ENCODE measurements at places on chromosomes 12 and 14.

- DNase-seq, result no peak
Measured at GRCh38 chr12:68276402-68276930, 23.1 kb upstream of the IL22 start.

DNA sequence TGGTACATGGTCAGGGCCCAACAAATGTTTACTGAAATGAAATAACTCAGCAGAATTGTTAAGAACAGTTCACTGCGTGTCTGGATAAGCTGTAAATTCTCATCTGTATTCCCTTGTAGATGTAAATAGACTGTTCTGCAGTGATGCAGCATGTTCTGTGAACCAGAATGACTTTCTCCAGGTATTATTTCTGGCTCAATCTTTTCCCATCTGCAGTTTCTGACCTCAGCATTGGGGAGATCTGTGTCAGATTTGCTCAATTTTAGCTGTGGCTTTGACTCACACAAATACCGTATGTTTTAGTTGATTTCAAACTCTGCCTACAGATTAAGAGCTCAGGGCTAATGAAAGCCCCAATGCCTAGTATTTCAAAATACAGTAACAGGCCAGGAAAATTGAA, 49.2 kb upstream of the DICER1 start:
- no peak for DNase-seq

DNA sequence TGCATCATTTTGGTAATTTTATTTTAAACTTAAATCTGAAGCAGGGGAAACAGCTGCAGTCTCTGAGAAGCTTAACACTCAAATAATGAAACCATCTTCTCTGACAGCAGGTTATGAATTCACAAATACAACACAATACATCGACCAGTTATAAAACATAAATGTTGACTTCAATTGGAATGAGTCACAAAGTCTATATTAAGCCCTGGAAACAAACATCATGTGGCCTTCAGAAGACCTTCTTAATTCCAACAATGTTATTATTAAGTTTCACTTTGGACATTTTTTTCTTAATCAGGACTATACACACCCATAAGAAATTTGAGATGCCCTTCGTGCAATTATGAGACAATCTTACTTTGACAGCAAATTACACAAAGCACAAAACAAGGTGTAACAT, 68.9 kb downstream of the CEP128 start:
- no peak for DNase-seq

DNA sequence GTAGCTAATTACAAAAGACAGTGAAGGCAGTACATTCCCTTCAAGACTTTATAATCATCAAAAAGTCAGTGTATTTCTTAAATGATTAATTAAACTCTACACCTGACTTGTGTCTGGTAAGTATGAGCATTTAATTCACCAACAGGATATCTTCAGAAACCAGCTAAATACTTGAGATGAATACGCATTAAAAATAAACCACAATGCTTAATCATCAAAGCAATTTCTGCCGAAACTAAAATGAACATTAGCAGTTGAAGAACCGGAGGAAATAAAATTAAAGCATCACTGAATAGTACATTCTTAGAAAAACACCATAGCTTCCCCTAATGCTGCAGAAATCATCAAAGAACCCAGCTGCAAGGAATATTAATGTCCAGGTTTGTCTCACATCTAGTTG, 32.7 kb downstream of the SLC25A21 start:
- no peak for DNase-seq

- no peak for DNase-seq
Measured at GRCh38 chr12:67319936-67320335, 50.8 kb downstream of the CAND1 start.

DNA sequence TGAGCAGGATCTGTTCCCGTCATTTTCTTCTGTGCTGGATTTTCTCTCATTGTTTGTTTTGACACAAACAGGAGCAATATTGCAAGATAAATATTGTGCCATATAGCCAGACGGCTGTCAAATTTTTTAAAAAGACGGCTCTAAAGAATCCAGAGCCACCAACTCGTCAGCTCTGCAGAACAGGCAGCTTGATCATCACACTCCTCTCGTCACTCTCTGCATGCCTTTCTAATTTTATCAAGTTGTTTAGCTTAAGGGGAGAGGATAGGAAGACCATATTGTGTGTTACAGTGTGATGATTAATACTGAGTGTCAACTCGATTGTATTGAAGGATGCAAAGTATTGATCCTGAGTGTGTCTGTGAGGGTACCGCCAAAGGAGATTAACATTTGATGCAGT, 562.8 kb downstream of the GALC start:
- no peak for DNase-seq

DNA sequence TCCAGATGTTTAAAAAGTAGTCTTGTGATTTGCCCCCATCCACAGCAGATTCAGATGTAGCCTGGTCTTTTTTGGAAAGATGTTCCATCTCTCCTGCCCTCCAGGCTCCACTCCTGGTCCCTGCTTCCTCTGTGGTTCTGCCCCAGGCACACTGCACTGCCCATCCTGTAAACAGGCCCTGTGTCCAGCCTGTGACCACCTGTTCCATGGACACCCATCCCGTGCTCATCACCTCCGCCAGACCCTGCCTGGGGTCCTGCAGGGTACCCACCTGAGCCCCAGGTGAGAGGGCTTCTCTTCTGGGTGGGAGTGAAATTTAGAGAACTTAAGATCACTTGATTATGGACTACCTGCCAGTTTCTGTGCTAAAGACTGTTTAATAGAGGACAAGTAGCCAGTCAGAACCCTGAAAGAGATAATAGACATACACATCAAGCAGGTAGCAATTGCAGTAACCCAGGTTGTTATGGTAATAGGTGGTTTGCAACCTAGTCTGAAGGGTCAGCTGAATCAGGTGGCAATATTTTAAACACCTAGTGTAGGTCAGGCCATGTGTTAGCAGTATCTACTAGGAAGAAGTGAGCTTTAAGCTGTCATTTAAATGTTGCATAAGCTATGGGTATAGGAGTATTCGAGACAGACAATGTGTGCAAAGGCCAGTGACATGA, 2.1 kb downstream of the RNF31 start:
- DNase-seq, result no peak

GRCh38 chr12:14260011-14260993, 105.2 kb upstream of the ATF7IP start:
- DNase-seq, result no peak

DNA sequence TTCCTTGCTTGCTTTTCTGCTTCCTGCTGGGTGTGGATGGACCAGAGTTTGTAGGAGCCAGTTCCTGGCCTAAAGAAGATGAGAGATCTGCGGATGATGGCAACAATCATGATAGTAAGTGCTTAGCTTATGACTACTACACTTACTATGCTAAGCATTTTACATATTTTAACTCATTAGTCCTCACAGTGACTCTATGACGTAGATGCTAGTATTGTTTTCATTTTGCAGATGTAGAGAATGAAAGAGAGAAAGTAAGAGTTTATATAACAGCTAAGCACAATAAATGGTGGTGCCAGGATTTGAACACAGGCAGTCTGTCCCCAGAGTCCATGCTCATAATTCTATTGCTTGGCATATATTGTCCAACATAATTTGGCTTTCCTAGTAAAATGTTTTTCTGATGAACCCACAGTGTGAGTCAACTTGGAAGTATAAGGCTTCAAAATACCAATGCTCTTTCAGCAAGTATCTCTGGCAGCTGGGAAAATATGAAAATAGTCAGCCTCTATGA, 363.2 kb upstream of the DDHD1 start:
- no peak for DNase-seq

DNA sequence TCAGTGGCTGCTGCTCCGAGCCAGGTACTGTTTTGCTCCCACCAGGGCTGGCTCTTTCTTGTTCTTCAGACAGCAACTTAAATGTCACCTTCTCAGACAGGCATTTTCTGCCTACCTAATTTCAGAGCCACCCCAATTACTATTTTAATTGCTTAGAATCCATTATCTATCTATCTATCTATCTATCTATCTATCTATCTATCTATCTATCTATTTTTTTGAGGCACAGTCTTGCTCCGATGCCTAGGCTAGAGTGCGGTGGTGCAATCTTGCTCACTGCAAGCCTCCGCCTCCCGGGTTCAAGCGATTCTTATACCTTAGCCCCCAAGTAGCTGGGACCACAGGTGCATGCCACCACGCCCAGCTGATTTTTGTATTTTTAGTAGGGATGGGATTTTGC, 58.5 kb downstream of the SPPL3 start:
- no peak for DNase-seq

DNA sequence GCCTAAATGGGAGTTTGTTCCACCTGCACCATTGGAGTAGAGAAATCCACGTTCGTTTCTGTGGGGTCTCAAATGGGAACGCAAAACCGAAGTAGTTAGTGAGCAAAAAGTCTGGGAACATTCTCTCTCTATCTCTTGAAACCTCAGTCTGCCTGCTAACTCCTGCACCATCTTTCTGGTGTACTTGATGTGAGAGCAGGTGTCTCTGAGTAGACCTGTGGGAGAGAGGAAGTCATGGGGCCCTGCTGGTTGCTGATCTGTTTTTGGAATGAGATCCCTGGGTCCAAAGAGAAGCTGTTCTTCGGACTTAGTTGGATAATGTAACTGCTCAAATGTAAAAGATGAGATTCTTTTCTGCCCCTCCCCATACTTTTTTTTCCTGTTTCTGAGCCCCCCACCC, 57.3 kb downstream of the MAX start:
- DNase-seq, result no peak

GRCh38 chr12:53616950-53617349, 9.2 kb downstream of the ATF7 start:
- no peak for DNase-seq

GRCh38 chr14:90319173-90319572, 12.6 kb downstream of the NRDE2 start:
- no peak for DNase-seq

DNA sequence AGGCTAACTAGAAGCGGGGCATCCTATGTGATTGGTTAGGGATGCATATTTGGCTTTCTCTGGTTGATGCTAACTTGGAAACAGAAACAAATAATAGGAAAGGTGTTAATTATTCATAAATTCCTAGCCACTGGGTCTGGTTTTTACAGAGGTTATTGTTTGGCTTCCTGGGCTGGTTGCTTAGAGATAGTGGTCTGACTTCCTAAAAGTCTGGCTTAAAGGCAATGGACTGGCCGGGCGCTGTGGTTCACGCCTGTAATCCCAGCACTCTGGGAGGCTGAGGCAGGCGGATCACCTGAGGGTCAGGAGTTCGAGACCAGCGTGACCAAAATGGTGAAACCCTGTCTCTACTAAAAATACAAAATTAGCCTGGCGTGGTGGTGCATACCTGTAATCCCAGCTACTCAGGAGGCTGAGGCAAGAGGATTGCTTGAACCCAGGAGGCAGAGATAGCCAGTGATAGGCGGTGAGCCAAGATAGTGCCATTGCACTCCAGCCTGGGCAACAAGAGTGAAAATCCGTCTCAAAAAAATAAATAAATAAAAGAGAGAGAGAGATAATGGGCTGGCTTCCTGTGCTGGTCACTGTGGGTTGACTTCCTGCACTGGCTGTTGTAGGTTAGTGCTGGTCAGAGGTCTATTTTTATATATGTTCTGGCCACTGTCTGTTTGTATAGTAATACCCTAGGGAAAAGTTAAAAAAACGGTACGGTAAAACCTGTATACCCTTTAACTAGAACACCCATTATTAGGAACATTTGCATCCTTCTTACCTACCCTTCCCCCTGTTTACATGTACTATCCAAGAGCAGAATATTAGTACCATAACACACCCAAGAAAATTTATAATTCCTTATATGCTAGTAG, 24.1 kb downstream of the OR6S1 start:
- DNase-seq, result no peak

DNA sequence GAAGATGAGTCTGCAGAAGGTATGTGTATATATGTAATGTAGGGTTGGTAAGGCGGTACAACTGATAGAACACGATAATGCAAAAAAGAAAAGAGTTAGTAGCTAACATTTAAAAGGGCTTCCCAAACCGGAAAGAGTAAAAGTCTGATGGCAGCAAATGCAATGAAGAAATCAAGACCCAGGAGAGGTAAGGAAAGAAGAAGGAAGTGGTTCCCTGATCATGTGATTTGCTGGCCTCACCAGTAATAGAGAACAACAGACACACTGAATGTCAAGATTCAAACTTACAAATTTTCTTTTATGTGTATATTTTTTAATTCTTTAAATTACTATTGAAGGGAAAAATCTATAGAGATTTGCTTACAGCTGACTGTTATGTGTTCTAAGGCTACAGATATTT, 18.4 kb downstream of the ZFC3H1 start:
- no peak for DNase-seq

DNA sequence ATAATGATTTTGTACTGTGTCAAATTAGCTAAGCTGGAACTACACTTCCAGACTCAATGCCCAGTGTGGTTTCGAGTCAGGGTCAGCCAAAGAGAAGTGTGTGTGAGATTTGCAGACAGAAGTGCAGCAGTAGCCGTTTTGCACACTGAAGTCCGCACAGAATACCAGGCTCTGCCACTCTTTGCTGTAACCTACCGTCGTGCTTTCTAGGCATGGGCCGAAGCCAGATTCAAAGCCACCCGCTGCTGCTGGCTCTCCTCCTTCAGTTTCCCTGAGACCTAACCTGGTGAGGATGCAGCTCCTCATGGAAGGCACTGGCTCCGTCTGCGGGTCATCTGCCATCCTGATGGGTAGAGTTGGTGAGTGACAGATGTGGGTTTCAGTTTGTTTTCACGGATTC, 48.8 kb downstream of the LRTM2 start:
- no peak for DNase-seq

GRCh38 chr14:57139173-57139572, 129.5 kb downstream of the EXOC5 start:
- DNase-seq, result no peak

DNA sequence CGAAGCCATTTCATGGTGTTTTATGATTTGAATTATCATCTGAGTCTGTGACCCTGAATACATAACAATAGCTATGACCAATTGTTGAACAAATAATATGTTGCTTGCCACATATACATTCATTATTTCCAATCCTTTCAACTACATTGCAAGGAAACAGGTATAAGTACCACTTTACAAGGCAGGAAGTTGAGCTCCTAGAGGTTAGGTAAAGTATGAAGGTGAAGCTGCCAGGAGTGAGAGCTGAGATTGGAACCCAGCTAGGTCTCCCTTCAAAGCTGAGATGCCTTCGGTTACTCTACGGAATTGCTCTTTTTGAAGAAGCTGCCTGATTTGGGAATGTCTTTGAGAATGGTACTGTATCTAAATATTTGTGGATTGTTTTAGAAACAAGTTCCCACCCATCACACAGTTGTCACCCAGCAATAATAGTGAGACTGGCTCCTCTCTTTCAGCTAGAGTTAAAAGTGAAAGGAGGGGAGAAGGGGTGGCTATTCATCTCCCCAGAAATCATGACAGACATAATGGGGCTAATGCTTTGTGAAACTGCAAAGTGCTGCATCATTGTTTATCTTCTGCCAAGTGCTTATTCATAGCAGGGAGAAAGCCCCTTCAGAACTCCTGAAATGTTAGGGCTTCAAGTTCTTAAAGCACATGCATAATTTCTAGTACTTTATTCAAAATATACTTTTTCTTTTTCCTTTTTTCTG, 75.9 kb upstream of the AMIGO2 start:
- DNase-seq, result no peak

- no peak for DNase-seq
Measured at GRCh38 chr12:121355818-121356217, 3.6 kb upstream of the ANAPC5 start.

DNA sequence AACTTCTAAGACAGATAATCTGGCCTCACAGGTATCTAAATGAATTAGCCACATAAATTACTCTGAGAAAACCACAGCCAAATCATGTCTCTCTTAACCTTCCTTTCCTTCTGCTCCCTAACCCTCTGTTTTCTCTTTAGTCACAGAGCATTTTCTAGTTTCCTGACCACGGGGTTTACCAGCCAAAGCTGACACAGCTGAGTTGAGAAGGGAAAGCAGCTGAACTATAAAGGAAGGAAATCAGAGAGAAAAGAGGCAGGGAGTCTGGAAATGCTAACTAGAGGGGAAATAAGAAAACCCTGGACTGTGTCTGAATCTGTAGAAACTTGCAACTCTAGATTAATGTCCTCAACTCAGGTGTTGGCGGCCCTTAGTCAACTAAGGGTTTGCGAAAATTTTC, 24.4 kb downstream of the ANKS1B start:
- DNase-seq, result no peak

All from activated effector memory CD4-positive, alpha-beta T cell treated with anti-CD3 and anti-CD28 coated beads, Interleukin-2, amount 50 U/mL, for 16 hours (primary cell).